ENCODE measurements at places on chromosomes 1 and 21. TPM values are rescaled to one million over a fixed set of nuclear protein-coding genes. Genes with fewer than 3 reads are reported as not detected.

Gene SELENBP1
- 28.3 TPM for total RNA-seq

Gene MNDA
- under 0.01 TPM for total RNA-seq

Gene ALPL
- total RNA-seq, result 8.0 TPM

Gene ZNF593OS
- total RNA-seq, result not detected

Gene CELA2A
- not detected for total RNA-seq

DNA sequence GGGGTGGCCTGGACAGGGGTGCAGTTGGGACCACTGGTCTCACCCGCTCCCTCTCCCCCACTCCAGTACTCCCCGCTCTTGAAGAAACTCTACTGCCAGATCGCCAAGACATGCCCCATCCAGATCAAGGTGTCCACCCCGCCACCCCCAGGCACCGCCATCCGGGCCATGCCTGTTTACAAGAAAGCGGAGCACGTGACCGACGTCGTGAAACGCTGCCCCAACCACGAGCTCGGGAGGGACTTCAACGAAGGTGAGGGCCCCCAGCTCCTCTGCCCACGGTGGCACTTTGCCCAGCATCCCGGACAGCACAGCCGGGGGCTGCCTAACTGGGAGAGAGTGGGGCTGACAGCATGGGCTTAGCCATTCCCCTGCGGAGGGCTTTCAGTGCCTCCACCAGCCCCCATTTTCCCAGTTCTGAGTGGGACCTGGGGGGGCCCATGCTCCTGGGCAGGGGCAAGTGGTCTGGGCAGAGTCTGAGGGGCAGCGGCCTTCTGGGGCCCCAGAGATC is 30.2 kb upstream of the CCDC27 start:
- H3K4me1 ChIP-seq, result no peaks in the 10 kb centered on the region
- H3K27me3 ChIP-seq, result no peaks in the 10 kb centered on the region
- H3K36me3 ChIP-seq, result no peaks in the 10 kb centered on the region
- H3K27ac ChIP-seq, result no peak overlapping the region
- no peak for DNase-seq

- H3K27ac ChIP-seq, result no peak overlapping the region
- H3K27me3 ChIP-seq, result peaks cover 25% of the 10 kb centered on the region
- peak; percentile 76 for DNase-seq
- peak overlapping the region; percentile 67 for H3K4me3 ChIP-seq
- no peaks in the 10 kb centered on the region for H3K4me1 ChIP-seq
Measured at GRCh38 chr1:7680955-7681268, 90.2 kb upstream of the VAMP3 start.

DNA sequence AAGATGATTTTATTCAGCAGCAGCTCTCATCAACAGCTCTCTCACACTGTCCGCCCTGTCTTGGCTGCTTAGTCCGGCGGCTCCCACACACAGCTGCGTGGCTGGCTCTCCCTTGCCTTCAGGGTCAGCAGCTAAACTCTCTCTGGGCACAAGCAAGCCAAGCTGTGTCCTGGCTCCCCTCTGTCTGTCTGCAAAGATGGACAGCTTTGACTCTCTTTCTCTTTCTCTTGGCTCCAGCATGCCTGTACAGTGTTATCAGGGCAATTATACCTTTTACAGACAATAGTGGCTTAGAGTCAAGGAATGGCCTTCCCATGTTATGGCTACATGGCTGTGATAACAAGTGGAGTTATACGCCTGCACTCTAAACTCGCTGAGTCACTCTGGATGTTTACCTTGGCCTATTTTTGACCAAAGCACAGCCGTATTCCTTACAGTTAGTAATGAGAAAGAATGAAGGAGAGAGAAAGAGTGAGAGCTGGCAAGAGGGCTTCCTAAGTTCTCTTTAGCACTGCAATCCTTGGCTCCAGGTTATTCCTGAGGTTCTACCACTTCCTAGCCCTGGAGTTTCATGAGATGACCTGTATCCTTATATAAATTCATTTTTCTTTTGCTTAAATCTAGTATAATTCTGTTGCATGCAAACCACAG is 59.9 kb upstream of the ZSWIM5 start:
- DNase-seq, result peak; percentile 51
- no peaks in the 10 kb centered on the region for H3K27me3 ChIP-seq
- peaks cover 25% of the 10 kb centered on the region for H3K4me1 ChIP-seq
- H3K4me3 ChIP-seq, result peak overlapping the region; percentile 53

DNA sequence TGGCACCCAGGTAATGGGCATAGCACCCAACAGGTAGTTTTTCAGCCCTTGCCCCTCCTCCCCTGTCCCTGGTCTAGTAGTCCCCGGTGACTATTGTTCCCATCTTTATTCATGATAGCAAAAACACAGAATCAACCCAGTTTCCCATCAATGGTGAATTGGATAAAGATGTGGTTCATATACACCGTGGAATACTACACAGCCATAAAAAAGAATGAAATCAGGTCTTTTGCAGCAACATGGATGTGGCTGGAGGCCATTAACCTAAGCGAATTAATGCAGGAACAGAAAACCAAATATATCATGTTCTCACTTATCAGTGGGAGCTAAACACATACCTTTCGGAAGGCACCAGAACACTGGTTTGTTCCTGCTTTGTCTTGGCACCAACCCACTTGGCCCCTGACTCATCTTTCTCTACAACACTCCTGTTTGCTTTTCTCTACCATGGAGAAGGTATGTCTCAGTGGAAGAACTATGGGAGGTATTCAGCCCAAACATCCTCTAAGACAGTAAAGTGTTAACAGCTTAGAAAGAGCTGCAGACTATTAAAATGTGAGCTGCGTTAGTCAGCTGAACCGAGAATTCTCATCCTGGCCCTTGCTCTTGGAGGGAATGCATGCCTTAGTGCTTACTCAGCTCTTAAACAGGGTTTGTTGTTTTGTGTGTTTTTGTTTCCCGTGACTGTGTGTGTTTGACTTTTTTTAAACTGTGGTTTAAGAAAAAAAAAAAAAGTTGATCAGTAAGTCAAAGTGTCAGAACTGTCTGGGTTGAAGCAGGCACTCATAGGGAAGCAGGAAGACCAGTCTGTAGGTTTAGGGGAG is 203.0 kb downstream of the TOMM20 start:
- H3K4me1 ChIP-seq, result peaks cover 19% of the 10 kb centered on the region
- H3K4me3 ChIP-seq, result no peak overlapping the region
- H3K27ac ChIP-seq, result peak overlapping the region; percentile 94
- peak; percentile 95 for DNase-seq
- no peaks in the 10 kb centered on the region for H3K27me3 ChIP-seq

GRCh38 chr1:1285102-1285571 is 4.9 kb downstream of the SCNN1D start:
- H3K4me3 ChIP-seq, result no peak overlapping the region
- H3K27ac ChIP-seq, result no peak overlapping the region
- H3K4me1 ChIP-seq, result no peaks in the 10 kb centered on the region

DNA sequence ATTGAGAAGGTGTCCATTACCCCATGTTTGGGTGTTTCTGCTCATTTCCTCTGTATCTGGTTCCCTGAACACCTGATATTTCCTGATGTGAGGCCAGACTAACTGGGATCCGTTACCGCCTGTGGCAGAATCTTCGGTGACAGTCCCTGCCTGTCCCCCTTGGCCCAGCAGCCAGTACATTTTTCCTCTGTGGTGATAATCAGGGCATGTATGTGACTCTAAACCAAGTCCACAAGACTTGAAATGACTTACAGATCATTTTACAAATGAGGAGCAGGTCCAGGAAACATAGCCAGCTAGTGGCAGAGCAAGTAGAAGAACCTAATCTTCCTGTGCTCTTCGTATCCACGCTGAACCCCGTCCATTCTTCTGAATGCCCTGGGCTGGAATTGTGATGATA is 143.5 kb upstream of the IPO9 start:
- H3K27me3 ChIP-seq, result no peaks in the 10 kb centered on the region
- H3K4me3 ChIP-seq, result no peak overlapping the region
- H3K36me3 ChIP-seq, result peaks cover 14% of the 10 kb centered on the region
- DNase-seq, result no peak
- H3K27ac ChIP-seq, result no peak overlapping the region

- DNase-seq, result peak; percentile 96
- H3K36me3 ChIP-seq, result no peaks in the 10 kb centered on the region
- H3K4me3 ChIP-seq, result peak overlapping the region; percentile 60
- H3K27me3 ChIP-seq, result no peaks in the 10 kb centered on the region
- H3K4me1 ChIP-seq, result no peaks in the 10 kb centered on the region
- no peak overlapping the region for H3K27ac ChIP-seq
Measured at GRCh38 chr1:2594001-2594640, 7.5 kb downstream of the PRXL2B start.
